Anterior cingulate cortex (tissue), 58 donors: ENCODE measurements at places on chromosomes 2 and 18.

DNA sequence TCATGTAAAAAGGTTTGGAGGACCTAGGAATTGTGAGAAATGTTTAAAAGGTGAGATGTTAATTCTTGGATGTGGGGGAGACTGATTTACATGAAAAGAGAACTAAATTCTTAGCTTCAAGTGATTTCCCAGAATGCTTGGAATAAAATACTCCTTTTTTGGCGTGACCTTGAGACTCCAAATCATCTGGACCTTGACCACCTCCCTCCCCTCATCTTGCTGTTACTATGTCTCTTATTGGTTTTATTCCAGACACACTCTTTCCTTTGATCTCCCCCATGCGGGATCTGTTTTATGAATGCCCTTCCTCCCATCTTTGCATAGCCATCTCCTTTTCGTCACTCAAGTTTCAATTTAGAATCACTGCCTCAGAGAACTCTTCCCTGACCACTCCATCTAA, 20.0 kb upstream of the LRRTM1 start:
- DNase-seq = no peak

- DNase-seq = no peak
Observed at GRCh38 chr2:185475914-185476313, 262.7 kb upstream of the FSIP2 start.

DNA sequence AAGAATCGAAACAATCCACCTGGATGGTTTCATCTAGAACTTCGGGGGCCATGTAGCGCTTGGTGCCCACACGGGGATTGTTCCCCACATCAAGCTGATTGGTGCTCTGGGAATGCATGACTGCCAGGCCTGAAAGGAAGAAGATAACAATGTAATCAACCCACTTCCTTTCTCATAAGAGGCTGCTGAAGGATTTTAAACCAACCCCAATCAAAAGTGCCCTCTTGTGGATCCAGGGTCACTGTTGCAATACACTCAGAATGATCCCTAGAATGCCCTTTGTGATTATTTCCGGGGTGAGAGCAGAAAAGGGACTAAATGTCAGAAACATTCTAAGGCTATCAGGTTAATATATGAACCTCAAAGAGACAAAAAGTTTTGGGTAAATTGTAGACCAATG, 115.2 kb downstream of the ACVR1 start:
- DNase-seq = no peak

GRCh38 chr2:220072669-220073220, 445.3 kb downstream of the SLC4A3 start:
- no peak for DNase-seq

GRCh38 chr2:241227594-241227993, 39.1 kb downstream of the ANO7 start:
- DNase-seq = no peak

GRCh38 chr2:189369566-189369965, 71.7 kb upstream of the WDR75 start:
- DNase-seq = no peak

- DNase-seq = peak; percentile 44
Observed at GRCh38 chr2:63842149-63843061, 709 bp downstream of the UGP2 start.

DNA sequence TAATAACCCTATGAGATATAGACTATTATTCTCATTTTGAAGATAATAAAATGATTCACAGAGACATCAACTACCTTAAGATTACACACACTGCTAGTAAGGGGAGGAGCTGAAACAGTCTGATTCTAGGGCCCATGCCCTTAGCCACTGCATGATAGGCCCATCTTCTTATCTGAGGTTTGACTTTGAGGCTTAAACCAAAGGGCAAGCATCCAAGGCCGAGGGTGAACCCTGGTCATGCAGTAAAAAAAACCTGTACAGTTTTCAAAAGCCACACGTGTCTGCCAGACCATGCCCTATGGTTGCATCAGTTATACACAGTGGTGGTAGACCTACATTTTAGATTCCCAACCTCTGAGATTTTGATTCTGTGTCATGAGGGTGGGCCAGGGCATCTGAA, 44.8 kb downstream of the POLE4 start:
- no peak for DNase-seq

DNA sequence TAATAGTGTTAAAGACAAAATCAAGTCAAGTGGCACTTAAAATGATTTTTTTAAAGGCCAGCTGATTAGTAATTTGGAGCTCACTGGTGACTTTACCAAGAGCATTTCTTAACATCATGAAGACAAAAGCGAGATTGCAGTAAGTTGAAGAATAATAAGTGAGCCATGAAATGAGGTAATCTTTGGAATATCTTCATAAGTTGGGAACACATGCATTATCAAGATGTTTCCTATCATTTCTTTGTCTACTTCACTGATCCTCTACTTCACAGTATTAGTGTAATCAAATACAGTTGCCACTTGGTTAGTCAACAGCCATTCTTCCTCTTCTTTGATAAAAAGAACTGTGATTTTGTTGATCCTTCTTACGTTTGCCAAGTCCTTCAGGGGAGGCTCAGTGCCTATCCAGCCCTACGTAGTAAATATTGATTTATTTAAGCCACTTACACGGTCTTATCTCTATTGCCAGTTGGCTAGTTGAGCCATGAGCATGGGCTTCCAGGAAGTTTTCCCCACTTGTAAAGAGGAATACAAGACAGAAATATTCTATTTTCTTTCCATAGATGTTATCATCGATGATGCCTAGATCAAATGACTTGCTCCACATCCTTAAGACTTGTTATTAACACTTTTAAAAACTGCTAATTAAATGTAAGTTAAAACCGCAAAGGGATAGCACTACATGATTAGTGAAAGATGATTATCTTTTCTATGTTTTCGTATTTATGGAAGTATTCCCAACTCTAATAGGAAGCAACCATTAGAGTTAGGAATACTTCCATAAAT, 46.1 kb downstream of the YES1 start:
- no peak for DNase-seq

DNA sequence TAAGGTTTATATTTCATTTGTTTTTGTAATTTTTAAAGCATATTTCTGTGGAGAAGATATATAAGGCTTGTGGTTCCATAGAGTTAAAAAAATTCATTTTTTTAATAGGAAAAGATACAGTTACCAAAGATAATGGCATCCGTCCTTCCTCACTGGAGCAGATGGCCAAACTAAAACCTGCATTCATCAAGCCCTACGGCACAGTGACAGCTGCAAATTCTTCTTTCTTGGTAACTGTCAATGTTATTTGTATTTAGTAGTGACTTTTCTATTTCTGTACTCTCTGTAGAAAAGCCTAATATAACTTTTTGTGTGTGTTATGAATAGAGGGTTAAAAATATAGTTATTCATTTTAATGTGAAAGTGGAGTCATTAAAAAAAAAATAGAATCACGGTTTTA, 35.1 kb downstream of the HADHB start:
- no peak for DNase-seq

GRCh38 chr18:65704046-65704445, 46.8 kb upstream of the CDH7 start:
- DNase-seq = no peak

DNA sequence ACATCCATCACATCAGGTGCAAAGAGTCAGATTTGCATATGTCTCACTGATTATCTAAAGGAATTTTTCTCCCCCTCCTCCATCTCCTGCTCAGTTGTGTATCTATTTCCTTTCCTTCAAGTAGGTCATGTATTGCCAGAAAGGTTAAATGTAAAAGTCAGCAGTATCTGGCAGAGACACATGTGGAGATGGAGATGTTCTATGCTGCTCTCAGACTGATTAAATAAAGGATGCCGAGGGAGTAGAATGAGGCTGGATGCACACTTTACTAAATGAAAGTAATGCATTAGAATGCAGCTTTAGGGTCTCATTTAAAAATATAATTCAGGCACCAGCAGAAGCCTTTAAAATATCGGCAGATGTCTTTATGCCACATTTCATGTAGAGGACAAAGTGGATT, 555.3 kb downstream of the RNF144A start:
- no peak for DNase-seq

DNA sequence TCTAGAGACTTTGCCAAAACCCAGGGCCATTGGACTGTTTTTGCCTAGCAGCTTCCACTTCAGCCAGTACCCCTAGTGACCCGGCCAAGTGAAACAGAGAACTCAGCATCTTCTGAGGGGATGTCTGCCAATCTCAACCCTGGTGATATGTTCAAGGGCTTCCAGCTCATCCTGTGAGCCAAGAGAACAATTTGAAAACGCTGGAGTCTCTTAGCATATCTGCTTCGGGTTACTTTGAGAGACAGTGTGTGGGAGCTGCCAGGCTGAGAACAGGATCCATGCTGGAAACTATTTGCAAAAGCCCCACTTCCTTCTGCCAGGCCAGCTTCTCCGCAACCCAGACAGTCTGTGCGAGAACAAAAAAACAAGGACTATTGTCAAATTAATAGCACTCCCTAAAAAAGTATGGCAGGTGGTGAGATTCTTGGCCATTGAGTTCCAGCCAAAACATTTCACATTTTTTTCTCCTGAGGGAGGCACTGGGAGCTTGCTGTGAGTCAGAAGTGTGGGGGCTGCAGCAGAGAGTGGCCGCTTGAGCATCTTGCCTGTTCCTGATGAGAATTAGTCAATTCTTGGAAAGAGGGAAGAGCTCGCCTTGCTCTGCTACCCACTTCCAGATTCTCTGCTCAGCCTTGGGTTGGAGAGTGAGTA, 395.6 kb upstream of the TRIB2 start:
- DNase-seq = peak; percentile 34

- no peak for DNase-seq
Observed at GRCh38 chr2:99905636-99906035, 236.8 kb downstream of the AFF3 start.

- DNase-seq = no peak
Observed at GRCh38 chr2:226797289-226797988, 2.2 kb downstream of the IRS1 start.

DNA sequence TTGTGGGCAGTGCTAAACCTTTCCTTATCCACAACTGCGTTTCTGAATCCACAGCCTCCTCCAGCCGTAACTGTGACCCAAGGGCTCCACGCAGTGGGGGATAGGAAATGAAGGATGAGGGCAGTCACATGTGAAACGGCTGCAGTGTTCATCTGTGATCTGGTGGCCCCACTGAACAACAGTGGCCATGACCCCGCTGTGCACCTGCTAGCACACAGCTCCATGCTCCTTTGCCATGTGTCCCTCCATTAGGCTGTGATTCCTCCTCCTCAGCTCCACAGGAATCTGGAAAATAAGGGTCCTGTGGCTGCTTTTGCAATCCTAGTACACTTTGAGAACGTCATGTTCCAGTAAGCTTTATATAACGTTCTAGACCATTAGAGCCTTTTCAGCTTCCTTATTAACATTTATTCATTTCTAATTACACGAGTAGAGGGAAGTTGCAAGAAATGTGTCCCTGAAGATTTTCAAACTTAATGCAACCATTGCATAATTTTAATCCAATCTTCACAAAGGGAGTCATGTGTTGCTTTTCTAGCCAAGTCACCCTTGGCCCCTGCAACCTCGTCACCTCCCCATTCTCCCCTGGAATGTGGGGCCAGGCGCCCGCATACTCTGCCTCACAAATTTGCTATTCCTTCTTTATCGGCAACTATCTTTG, 7.1 kb upstream of the NAPG start:
- DNase-seq = no peak

- DNase-seq = no peak
Observed at GRCh38 chr2:25979001-25979400, 3.3 kb downstream of the KIF3C start.

DNA sequence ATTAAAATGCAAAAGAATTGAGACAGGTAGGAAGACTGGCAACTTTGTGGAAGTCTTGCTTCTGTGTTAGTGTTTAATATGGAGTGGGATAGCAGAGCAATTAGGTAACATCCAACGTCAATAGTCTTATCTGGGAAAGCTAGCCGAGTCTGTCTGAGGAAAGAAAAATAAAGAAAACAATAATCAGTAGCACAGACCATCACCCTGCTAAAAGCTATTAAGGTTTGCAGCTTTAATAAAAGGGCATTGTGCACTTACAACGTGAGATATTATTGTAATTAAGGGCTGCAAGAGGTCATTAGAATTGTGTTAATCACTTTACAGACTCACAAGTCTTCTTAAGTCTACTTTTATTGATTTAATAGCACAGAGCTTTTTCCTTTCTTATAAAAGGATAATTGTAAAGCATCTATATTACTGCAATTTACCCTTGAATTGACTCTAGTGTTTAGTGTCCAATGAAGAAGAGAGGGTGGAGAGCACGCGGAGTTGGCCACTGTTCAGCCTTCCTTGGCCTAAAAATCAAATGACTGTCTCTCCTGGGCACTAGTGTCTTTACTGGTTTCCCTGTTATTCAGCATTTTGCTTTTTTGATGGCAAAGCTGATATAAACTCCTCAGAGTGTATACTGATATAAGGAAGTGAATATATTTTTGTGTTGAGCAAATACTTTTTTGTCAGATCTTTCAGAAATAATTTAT, 2.0 kb downstream of the CDH7 start:
- no peak for DNase-seq

- DNase-seq = no peak
Observed at GRCh38 chr2:406876-407275, 119.0 kb upstream of the ALKAL2 start.

- DNase-seq = no peak
Observed at GRCh38 chr2:42036413-42036812, 11.4 kb upstream of the PKDCC start.

- no peak for DNase-seq
Observed at GRCh38 chr18:55953326-55953725, 365.3 kb upstream of the TCF4 start.

- no peak for DNase-seq
Observed at GRCh38 chr18:79493801-79494211, 98.1 kb downstream of the NFATC1 start.

DNA sequence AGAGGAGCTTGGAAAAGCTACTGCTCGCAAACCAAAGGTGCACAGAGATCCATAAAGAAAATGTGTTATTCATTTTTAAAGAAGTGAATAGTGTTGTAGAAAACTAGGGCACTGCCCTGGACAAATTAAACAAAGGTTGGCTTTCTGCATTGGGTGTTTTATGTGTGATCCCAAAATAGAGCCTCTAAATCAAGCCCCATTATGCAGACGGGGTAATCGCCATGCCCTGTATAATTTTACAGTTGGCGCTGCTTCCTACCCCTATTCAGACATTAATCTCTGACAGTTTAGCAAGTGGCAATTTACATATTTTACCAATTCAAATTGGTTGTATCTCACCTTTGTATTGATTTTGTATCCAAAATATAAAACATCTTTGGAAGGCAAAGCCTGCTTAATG, 109.1 kb downstream of the PID1 start:
- DNase-seq = no peak

- no peak for DNase-seq
Observed at GRCh38 chr2:239822146-239822831, 202.9 kb downstream of the NDUFA10 start.

GRCh38 chr2:102417946-102418345, 5.0 kb upstream of the IL18RAP start:
- no peak for DNase-seq

DNA sequence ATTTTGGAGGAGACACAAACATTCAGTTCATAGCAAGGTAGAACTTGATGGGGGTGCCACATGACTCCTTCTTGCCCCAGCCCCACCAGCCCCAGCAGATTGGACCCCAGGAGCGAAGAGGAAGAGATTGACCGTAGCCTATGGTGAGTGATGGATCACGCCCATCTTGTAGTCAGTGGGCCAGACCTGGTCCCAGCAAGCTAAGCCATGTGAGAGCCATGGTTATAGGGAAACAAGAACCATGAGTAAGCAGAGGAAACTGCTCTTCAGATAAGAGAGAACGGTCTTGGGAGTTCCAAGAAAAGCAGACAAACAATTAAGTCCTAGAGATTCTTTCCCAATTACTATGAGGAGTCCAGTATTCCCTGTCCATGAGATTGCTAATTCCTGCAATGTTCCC, 4.6 kb upstream of the TCF4 start:
- DNase-seq = no peak

- DNase-seq = no peak
Observed at GRCh38 chr2:145845207-145845894, 1325.4 kb upstream of the ZEB2 start.

GRCh38 chr2:190670182-190670946, 21.5 kb downstream of the NAB1 start:
- DNase-seq = no peak
